ENCODE measurements at places on chromosomes 7 and 10.

DNA sequence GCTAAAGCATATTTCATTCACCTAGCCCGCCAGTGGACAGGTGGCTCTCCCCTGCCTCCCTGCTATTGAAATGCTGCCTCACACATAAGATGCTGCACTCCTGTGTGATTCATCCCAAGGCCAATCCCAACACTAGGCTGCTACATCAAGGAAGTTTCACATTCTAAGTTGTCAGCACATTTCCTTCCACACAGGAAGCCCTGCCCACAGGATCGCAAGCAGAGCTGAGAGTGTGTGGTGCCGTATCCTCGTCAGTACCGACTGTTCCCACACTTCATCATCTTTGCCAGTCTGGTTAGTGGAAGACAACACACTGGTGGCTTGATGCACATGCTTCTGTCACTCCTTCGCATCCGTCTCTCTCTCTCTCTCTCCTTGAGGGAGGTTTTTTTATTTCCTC lies 194.3 kb upstream of the PPP2R2D start:
- DNase-seq = no peak

GRCh38 chr10:43939939-43940820 lies 291.5 kb upstream of the ZNF32 start:
- DNase-seq = no peak

DNA sequence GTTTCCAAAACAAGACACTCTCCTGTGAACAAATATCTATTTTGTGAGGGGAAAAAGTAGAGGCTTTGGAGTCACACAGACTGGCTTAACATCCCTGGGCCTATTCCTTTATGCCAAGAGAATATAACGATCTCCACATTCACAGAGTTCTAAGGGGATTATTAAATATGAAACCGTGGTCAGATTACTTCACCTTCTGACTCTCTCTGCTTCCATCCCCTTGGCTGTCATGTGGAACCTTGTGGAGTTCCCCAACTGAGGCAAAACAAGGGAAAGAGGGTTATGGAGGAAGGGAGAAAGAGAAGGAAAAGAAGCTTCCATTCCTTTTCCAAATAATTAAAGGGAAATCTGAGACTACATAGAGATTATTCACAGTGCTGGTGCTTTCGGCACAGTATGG lies 55.5 kb upstream of the ATP6V0A4 start:
- DNase-seq = no peak

DNA sequence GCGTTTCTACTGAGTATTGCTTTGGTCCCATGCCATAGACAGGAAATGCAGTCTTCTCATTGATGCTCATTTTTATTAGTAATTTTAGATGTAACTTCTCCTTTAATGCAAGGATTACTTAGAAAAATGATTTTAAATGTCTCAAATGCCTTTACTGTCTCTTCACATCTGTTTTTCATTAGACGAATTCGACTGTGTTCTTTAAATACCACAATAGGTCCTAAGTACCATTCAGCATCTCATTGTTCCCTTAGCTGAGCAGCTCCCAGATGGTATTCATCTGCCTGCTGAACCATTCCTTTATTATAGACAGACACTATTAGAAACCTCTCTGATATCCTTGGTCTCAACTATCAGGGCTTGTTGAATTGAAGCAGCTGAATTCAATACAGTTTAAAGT lies 113.6 kb downstream of the LSMEM1 start:
- peak; percentile 68 for DNase-seq

GRCh38 chr10:59896191-59896590 lies 10.2 kb downstream of the CCDC6 start:
- no peak for DNase-seq

- DNase-seq = no peak
Measured at GRCh38 chr7:18390535-18390907, 105.0 kb upstream of the HDAC9 start.

GRCh38 chr7:45238806-45239205 lies 81.2 kb downstream of the RAMP3 start:
- DNase-seq = no peak

DNA sequence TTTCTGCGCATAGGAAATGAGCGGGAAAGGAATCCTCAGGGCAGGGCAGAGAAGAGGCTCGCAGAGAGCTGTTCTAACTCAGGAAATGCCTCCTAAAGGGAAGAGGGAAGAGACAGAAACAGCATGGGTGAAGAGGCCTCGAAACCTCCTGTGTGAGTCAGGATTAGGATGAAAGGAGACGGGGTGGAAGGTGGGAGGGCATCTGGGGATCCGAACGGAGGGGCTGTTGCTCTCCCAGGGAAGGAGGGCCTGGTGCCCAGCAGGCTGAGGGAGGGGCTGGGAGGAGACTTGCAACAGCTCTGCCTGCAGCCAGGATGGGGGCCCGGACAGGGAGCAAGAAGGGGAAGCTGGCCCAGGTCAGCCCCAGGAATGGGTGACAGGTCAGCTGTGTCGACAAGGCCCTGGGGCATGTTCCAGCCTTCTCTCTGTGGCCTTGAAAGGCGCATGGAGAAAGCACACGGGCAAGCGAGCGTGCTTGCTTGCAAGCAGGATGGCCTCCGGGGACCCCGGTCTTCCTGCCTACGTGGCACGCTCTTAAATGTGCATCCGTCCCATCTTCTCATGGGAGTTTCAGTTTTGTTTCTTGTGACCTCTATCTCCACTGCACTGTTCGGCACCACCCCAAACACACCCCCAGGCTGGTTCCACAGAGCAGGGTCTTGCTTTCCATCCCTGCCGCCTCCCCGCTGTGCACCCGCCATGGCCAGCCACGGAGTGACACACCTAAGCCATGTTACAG lies 63.5 kb downstream of the HIPK2 start:
- DNase-seq = no peak

GRCh38 chr10:62637249-62638061 lies 167.1 kb upstream of the ADO start:
- DNase-seq = no peak

DNA sequence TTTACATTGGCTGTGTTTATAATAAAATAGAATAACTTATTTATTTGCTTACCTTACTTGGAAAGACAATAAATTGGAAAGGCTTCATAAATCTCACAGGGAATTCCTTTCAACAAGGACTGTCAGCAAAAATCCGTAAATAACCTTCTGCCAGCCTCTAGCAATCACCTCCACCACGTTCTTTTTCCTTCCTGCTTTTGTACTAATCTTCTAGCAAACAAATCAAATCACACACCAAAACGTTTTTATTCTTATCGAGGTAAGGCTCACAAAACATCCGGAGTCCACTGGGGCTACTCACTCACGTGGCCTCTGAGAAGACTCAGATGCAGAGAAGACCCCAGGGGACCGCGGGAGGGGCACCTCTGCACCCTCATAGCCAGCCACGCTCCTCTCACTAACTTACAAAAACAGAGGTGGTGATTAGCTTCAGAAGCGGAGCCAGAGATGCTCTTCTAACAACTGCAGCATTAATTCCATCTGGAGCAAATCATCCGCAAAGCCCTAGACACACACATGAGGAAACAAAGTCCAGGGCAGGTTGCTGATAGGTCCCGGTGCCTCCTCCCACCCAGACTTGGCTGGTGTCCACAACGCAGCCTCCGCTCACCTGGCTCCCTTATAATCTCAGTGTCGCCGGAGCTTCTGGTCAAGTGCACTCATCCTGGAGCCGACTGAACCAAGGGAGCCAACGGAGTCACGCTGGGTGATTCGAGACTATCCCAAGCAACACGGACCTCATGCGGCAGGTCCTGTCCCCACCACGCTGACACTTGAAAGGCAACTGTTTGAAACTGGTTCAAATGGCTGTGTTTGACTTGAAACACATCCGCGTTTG lies 22.5 kb downstream of the CTBP2 start:
- DNase-seq = no peak

DNA sequence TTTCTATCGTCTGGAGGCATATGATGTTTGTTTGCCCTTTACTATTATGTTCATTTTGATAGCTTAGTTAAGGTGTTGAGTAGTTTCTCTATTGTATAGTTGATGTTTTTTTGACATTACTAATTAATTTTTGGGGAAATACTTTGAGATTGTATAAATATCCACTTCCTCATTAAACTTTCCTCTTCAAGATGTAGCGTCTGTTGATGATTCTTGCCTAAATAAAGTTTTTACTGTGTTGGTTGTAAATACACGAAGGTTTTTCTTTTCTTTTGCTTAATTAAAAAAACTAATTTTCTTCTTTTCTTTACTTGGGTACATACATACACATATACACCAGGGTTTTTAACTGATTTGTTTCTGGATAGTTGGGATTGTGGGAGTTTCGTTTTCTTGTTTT lies 8.5 kb downstream of the KMT2E start:
- no peak for DNase-seq

DNA sequence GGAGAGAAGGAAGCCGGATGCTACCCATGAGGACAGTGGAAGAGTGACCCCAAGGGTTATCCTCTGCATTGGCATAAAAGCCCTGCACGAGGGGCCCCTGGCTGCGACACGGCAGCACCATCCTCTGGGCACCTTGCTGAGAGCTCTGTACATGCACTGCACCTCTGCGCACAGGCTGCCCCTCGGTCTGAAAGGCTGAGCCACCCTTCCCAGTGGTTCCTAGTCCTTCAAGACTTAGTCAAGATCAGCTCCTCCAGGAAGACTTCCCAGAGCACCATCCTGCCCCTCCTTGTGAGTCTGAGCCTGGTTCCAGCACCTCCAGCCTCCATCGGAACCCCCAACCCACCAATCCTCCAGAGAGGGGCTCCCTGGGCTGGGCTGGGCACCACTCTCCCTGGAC lies 37.9 kb upstream of the CNPY1 start:
- DNase-seq = no peak

DNA sequence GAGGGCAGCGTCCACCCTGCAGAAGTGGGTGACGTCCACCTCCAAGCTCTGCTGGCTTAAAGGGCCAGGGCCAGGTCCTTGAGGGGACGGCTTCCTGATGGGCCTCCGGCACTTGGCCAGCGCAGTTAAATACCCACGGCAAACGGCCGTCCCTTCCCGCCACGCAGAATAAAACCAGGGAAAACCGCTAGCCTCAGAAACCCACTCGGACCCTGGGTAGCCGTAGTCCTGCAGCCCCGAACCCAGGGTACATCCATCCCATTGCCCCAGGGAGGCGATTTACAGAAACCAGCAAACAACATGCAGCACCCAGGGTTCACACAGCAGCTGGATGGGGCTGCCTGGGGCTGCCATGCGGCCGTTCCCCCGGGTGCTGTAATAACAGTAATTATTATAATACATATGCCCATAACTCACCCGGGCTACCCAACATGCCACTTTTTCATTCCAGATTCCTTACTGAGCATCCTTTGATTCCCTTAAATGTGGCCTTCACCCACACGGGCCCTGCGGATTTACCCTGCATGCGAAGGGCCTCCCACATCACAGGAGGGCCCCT lies 81.5 kb upstream of the PDGFA start:
- DNase-seq = no peak

GRCh38 chr10:17233286-17233991 lies 5.4 kb downstream of the VIM start:
- DNase-seq = peak; percentile 69

GRCh38 chr7:117941138-117941810 lies 68.0 kb upstream of the CTTNBP2 start:
- DNase-seq = no peak

- DNase-seq = no peak
Measured at GRCh38 chr7:50664937-50665336, 99.7 kb upstream of the DDC start.

DNA sequence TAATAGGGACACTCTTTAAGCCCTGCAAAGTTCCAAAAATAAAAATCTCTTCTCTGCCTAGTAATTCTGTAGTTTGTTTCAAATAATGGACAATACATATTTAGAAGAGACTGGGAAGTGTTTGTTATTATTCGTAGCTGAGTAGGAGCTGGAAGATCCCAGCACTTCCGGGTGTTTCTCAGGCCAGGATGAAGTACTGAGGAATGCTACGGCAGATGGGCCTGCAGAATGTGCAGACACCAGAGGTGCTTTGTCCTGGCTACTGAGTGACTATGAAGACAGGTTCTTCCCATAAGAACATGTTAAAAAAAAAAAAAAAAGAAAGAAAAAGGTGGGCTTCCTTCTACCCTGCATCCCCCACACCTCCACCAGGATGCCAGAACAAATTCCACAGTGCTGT lies 36.1 kb downstream of the ETV1 start:
- no peak for DNase-seq

- DNase-seq = peak; percentile 25
Measured at GRCh38 chr10:13056456-13057077, 43.4 kb upstream of the OPTN start.

GRCh38 chr7:139798892-139799291 lies 21.1 kb upstream of the HIPK2 start:
- DNase-seq = no peak

- peak; percentile 39 for DNase-seq
Measured at GRCh38 chr10:9615189-9615588, 1402.5 kb upstream of the CELF2 start.

DNA sequence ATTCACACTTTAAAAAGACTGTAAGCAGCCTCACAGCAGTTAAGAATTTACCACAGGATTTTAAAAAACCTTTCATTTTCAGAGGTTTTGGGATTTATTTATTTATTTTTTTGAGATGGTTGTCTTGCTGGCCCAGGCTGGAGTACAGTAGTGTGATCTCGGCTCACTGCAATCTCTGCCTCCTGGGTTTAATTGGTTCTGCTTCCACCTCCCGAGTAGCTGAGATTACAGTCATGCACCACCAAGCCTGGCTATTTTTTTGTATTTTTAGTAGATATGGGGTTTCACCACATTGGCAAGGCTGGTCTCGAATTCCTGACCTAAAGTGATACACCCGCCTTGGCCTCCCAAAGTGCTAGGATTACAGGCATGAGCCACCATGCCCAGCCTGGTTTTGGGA lies 19.1 kb downstream of the MINDY4 start:
- DNase-seq = peak; percentile 15

GRCh38 chr7:29843093-29843492 lies 36.8 kb downstream of the WIPF3 start:
- DNase-seq = no peak

DNA sequence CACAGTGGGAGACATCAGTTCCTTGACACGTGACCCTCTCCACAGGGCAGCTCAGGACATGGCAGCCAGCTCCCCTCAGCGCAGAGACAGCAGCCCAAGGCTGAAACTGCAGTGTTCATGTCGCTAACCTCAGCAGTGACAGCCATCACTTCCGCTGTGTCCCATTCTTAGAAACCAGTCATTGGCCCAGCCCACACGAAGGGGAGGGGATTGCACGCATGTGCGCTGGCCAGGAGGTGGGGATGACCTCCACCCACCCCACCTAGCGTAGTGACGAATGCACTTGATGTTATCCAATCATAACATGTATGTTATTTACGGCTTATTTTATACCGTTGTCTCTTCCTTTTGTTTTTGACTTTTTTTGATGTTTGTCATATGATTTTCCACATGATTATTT lies 36.9 kb upstream of the EGFR start:
- no peak for DNase-seq

DNA sequence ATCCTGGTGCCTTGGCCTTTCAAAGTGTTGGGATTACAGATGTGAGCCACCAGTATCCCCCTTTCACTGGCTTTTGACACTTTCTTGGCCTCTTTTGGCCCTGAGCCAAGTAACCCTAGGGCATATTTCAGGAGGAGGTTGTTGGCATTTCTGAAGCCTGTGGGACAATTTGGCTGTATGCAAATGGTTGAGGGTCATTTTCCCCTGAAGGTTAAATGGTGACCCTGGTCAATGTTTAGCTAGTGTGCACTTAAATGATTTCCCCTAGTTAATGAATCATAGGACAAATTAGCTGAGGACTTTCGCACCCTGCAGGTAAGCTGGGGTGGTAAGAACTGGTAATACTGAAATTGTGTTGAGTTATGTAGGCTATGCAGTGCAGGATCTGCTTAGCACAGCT lies 660.5 kb downstream of the LRMDA start:
- DNase-seq = no peak

All from astrocyte of the spinal cord (primary cell).